ENCODE measurements at places on chromosomes 12 and 14.

DNA sequence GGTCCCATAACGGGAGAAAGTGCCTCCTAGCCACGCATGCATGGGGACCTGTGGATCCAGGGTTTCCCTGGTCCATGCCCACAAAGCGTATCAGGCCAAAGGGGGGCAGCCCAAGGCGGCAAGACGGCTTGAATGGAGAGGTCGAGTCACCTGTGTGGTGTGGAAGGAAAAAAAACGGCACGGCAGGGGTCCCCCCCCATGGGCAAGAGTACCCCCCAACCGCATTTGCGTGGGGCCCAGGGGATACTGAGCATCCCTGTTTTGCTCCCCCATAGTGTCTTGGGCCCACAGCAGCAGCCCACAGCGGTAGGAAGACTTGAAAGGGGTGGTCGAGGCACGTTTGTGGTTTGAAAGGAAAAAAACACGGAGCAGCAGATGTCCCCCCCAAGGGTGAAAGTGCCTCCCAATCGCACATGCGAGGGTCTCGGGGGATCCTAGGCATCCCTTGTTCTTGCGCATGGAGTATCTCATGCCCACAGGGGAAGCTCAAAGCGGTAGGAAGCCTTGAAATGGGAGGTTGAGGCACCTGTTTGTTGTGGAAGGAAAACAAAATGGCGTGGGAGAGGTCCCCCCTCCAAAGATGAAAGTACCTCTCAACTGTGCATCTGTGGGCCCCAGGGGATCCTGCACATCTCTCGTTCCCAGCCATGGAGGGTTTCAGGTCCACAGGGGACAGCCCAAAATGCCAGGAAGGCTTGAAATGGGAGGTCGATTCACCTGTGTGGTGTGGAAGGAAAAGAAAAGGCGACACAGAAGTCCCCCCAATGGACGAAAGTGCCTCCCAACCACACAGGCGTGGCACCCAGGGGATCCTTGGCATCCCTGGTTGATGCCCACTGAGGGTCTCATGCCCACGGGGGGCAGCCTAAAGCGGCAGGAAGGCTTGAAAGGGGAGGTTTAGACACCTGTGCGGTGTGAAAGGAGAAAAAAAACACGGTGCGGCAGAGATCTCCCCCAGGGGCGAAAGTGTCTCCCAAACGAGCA is 577.5 kb downstream of the ALG10 start:
- DNase-seq: no peak

GRCh38 chr12:2284321-2284813 is 231.6 kb downstream of the CACNA1C start:
- no peak for DNase-seq

DNA sequence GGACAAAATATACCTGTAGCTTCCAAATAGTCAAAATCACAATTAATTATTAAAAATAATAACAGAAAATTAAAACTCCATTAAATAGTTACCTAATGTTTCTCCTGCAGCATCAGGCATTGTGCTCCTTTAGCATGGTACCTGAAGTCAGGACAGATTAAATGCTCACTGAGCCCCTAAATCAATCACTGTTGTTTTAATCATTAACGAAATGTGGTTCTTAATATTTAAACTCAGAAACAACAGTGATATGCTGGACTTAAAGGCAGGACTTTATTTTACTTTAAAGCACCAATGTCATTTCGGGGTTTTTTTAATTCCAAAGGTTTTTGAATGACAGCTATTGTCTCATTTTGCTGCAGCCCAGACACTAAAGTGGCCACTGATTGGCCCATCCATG is 2.0 kb upstream of the BMP4 start:
- no peak for DNase-seq

DNA sequence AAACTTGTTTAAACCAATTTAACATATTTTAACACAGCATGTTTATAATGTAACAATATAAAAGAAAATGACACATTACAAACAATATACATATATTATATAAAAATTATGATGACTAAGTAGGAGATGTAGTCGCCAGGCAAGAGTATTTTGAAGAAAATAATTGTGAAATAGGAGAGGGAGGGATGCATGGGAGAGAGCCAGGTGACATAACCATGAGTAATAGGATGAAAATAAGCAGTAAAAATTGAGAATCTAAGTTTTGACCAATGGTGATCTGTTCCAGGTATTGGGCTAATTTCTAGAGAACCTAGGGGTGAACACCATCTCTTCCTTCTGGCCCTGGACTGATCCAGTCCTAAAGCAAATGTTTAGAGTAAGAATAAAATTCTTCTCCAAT is 315.2 kb upstream of the G2E3 start:
- DNase-seq: no peak

DNA sequence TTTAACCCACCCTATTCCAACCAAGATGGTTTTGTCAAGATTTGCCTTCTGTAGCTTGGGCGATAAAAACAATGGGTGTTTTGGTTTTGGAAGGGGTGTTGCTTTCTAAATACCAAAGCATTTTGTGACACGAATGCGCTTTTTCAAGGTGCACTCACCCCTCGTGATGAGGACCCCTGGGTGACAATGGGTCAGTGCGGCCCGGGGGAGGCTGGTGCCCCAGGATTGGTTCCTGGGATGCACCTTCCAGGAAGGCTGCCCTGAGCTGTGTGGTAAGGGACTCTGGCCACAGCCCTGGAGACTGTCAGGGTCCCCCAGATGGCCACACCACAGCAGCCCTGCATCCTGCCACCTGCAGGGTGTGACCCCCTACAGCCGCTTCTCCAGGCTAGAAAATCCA is 180.6 kb upstream of the MYL2 start:
- no peak for DNase-seq

GRCh38 chr12:104460041-104460719 is 3.4 kb downstream of the CHST11 start:
- DNase-seq: no peak

DNA sequence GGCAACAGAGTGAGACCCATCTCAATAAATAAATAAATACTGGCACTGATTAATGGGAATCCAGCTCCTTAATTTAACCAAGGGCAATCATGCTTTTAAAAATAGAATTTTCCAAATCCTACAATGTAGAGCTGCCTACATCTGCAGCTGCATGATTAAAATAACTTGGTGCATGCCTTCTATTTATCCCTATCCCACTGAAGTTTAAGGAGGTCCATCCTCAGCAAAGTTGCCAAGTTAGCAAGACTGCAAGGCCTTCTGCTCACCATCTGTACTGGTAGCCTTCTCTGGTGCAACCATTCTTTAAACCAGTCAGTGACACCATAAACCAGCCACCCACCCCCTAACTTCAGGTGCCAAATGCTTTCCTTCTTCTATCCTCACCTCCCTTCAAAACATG is 226.1 kb downstream of the ITPR2 start:
- no peak for DNase-seq

DNA sequence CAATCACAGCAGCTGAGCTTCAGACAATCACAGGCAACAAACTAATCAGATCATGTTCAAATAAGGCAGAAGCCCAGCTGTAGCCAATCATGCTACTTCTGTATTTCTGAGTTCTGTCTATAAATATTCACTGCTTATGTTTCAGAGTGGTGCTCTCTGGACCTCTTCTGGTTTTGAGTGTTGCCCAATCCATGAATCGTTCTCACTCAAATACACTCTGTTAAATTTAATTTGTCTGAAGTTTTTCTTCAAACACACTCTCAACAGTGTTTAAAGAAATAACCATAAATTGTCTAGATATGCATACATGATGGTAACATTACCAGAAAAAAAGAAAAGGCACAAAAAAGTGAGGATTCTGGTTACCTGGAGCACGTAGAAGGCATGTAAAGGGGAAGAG is 77.9 kb upstream of the BBS10 start:
- DNase-seq: no peak

GRCh38 chr12:15562263-15562662 is 226.9 kb downstream of the EPS8 start:
- no peak for DNase-seq

GRCh38 chr12:89873745-89874144 is 165.1 kb upstream of the ATP2B1 start:
- no peak for DNase-seq

GRCh38 chr12:53093777-53094393 is 3.6 kb upstream of the IGFBP6 start:
- no peak for DNase-seq

GRCh38 chr14:77457115-77457521 is 283 bp downstream of the VIPAS39 start:
- no peak for DNase-seq

GRCh38 chr12:46920499-46920898 is 94.7 kb upstream of the SLC38A4 start:
- DNase-seq: no peak

GRCh38 chr12:2960390-2960956 is 1.3 kb downstream of the TEAD4 start:
- DNase-seq: peak; percentile 20

GRCh38 chr12:39252628-39253027 is 190.3 kb downstream of the KIF21A start:
- no peak for DNase-seq

- DNase-seq: no peak
Measured at GRCh38 chr14:92976268-92976667, 53.3 kb downstream of the CHGA start.

- no peak for DNase-seq
Measured at GRCh38 chr12:96327889-96328288, 72.3 kb downstream of the CDK17 start.

DNA sequence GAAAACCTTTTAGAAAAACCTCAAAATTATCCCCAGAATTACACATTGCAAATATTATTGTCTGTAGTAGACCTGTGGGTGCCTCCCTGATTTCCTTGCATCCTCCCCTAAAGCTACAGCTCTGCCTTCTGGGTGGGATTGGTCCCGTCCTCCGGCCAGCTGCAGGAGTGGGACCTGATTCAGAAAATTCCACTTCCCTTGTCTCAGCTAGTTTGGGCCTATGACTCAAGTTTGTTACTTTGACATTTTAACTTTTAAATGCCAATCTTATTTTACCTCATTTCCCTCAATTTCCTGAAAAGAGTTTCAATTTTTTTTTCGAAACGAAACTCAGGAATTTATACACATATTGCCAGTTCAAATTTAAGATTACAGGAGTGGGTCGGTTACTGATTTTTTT is 13.2 kb upstream of the SLC41A2 start:
- no peak for DNase-seq

DNA sequence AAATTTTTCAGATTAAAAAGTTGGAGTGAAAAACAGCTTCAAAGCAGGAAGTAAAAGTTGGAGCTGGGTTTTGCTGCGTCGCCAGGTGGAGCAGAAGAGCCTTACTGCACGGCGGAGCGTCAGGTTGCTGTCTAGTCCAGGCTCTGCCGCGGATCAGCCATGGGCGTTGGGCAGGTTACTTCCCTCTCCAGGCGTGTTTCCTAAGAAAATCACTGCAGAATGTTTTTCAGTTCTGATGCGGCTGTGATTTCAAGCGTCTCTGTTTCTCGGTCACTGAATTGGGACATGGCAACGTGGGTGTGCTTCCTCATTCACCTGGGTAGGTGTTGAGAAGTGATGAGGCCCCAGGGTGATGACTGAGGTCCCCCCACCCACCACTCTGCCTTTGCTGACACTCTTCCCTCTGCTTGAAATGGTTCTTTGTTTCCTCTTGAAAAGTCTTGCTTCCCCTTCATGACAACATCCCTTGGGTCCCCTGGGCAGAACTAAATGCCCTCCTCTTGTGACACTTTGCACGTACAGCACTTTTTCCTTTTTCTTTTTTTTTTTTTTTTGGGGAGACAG is 7.6 kb downstream of the EVL start:
- DNase-seq: no peak

- DNase-seq: no peak
Measured at GRCh38 chr14:31051511-31051910, 25.3 kb upstream of the STRN3 start.

DNA sequence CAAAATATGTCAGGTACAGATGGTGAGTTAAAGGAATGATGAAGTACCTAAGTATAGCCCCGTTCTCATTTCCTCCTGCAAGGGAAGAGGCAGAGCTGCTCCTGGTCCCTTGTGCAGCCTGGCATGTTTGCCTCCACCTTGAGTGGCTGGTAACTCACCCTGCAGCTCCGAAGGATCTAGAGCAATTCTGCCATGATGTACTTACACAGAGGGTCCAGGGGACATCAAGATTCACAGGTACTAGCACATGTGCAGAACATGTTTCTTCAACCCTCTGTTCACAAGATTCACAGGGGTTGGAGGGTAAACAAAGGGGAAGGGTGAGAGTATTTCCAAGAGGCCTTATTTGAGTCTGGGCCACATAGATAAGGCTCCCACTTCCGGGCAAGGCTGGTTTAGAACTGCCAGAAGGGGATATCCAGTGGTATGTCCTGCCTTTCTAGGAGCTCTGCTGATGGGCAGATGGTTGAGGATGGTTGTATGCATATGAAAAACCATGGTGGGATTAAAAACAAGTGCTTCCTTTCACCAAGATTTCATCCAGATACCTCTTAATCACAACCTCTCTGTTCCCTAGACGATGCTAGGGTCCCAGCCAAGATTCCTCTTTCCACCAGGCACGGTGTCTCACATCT is 7.7 kb downstream of the DCTN2 start:
- no peak for DNase-seq

DNA sequence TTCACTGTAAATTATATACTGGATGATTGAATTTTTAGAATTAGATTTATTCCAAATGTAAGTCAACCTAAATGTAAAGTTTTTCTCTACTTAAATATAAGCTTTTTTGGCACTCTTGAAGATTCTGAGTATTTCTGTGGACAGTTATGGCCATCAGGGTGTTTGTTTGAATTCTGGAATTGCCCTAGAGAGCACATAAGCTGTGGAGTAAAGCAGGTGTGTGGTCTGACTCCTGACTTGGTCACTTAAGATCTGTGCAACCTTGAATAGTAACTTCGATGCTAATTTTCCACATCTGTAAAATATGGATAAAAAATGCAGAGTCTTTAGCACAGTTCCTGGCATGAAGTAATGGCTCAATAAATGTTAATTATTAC is 64.4 kb downstream of the FUT8 start:
- no peak for DNase-seq

DNA sequence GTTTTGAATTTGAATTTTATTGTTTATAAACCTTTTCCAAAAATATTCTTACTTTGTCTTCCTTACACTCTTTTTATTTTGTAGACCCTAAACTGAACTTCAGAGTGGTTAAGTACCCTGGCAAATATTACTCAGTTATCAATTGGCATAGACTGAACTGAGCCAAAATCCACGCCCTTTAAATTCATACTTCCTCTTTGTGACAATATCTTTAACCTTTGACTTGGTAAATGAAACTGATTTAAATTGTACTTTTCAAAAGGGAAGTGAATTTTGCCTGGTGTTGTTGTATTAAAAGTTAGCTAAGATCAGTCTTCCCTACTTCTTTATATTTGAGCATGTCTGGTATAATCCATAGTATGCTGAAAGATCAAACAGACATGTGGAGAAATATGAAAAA is 184.3 kb upstream of the USP15 start:
- no peak for DNase-seq

DNA sequence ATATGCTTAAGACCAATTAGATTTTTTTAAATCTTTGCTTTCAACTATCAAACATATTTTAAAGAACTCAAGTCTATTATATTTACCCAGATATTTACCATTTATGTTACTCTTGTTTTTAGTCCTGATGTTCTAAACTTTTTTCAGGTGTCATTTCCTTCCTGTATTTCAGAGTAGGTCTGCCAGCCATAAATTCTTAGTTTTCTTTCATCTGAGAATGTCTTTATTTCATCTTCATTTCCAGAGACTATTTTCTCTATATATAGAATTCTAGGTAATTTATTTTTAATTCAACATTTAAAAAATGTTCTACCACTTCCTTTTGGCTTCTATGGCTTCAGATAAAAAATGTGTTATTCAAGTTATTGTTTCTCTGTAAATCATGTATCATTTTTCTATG is 218.2 kb upstream of the AMIGO2 start:
- DNase-seq: no peak

Data from stimulated activated CD4-positive, alpha-beta T cell treated with anti-CD3 and anti-CD28 coated beads, TNF-alpha, amount 100 ng/mL, for 48 hours (primary cell).